ENCODE measurements at places on chromosomes 13 and 19. TPM values are rescaled to one million over a fixed set of nuclear protein-coding genes. Genes with fewer than 3 reads are reported as not detected.
A peak's percentile ranks its signal among the peaks of the same experiment; 100 is the strongest.

DNA sequence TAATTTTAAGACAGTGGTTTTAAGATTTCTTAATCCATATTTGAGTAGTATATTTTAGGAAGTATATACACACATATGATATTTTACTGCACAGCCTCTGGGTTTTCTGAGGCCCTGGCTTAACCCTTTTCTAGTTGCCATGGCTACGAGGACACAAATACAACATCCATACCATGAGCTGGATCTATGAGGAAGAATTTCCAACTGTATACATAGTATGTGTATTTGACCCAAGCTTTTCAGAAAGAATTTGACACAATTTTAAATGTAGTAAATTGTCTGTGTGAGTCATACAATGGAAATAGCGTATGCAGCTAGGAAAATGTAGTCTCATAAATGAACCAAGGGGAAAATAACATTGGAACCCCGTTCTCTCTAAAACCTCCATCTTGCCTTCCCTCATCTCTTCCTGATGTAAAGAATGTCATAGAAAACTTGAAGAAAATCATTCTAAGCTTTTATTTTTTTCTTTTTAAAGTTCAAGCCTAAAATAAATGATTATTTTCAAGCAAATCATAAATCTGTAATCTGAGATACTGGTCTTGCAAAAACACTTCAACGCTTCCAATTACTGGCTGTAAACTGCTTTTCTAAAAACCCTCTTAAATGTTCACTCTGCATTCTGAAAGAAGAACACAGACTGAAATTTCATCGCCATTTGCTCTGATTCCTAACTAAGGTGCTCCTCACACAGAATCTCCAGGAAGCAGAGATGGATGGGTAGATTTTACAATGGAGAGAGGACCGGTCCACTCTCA, 172.4 kb downstream of the LACC1 start:
- peak; percentile 64 for DNase-seq

DNA sequence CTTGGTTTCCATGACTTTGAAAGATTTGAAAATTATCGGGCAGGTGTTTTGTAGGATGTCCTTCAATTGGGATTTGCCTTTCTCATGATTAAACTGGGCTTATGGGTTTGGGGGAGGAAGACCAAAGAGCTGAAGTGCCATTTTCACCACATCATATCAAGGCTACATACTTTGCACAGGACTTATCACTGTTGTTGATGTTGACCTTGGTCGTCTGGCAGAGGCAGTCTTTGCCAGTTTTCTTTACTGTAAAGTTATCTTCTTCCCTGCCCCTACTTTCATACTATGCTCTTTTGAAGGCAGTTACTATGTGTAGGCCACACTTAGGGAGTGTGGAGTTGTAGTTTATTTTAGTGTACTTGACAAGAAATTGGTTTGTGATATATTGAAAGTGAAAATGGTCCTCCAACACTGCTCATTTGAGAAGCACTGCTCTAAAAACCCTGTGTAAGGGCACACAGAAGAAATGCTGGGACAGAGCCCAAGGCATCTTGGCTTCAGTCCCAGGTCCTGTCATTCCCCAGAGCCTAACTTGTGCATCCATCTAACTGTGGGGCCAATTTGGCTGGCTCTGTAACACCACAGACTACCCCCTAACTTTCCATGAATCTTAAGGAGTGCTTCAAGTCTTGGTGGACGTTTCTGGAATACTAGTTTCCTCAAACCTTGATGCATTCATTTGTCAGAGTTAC, 384.9 kb downstream of the KCNRG start:
- no peak for DNase-seq

DNA sequence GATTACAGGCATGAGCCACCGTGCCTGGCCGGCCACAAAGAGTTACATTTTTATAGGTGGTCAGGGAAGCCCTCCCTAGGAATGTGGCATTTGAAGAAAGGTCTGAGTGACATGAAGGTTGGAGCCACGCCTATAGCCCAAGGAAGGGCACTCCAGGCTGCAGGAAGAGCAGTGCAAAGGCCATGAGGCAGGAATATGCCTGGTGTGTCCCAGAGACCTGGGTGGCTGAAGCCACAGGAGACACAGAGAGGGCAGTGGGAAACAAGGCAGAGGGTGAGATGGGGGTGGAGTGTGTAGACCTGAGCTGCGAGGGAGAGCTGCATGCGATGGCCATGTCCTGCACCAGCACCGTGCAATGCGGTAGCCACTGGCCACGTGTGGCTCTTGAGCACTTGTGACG, 4.9 kb downstream of the PNMA8B start:
- DNase-seq: no peak

ZNF43 gene
- 5.0 TPM for polyA plus RNA-seq

MYH14 gene
- polyA plus RNA-seq: 7.0 TPM
